ENCODE measurements at places on chromosomes 6 and 20.

DNA sequence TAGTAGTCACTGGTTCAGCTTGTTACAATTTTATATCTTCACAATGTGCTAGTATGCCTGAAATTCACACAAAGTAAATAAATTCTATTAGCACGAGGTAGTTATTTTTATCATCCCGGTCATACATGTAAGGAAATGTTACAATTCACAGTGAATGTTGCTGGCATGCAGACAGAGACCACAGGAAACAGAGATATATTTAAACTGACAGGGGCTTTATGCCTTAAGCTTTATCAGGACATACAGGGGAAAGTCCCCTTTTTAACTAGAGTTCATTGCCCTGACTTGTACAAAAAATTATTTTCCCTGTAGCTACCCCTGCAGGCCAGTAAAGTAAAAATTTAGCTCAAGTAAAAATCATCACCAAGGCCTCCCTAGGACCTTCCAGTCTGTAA is 712.0 kb upstream of the NRSN1 start:
- DNase-seq = no peak

GRCh38 chr20:24979036-24979960 is 13.3 kb downstream of the APMAP start:
- no peak for DNase-seq

DNA sequence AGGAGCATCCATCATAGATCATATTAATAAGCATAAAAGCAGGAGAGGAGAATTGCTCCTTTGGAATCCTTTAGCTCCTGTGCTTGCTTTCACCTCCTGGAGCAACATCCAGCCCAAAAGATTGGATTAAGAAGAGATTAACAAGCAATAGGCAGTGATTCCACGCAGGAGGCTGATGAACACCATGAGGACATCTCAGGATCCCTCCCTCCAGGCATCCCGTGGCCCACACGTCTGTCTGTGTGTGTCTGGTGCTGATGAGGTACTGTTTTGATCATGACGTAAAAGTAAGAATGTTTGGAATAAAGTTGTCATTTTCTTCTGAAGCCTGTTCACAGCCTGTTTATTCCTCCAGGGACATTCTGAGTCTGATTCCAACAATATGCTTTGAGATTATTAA is 185.5 kb upstream of the MYLIP start:
- no peak for DNase-seq

DNA sequence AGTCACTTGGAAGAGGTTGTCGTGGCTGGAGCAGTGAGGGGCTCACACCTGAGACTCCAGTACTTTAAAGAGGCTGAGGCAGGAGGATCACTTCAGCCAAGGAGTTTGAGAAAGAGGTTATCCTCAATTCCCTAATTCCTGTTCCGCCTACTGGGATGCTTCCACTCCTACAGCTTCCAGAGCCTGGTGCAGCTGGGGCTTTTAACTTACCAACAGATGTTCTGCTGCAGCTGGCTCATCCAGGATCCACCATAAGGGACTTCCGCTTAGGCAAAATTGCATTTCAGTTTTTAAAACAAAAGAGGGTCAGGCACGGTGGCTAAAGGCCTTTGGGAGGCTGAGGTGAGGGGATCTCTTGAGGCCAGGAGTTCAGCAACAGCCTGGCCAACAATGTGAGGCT is 59.1 kb upstream of the CDYL start:
- no peak for DNase-seq

GRCh38 chr20:11777387-11778205 is 140.1 kb upstream of the BTBD3 start:
- DNase-seq = no peak

- DNase-seq = no peak
These were observed 41.4 kb downstream of the SCAND1 start for GRCh38 chr20:35912881-35913280.
